ENCODE measurements at places on chromosomes 4 and X.

DNA sequence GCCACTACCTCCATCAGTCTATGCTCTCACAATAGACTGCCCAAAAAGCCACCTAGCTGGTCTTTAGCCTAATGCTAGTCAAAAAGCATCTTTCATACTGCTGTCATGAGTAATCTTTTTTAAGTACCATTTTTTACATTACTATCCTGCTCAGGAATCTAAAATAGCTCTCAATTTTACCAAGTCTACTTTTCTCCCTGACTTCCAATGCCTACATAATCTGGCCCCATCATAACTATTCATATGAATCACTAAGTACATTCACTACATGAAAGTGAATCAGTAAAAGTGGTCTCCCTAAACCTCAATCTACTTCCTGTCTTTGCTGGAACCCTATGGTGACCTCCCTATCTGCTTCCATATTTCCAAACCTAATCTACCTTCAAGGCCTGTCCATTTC is 105.9 kb downstream of the THOC2 start:
- DNase-seq = no peak

DNA sequence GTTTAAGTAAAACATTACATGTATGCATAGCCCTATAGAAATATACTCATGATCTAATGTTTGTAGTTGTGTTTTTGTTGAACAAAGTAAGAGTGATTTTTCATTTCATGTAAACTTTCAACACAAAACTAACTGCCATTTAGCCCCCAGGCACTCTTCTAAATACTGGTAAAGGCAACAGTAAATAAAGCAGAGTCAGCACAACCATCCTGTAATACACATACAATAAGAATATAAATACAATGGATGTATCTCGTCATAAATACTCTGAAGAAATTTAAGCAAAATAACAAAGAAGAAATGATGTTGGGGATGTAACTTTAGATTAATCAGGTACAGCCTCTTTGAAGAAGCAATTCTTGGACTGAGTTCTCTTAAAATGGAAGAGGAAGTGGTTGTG is 821.2 kb downstream of the ARAP2 start:
- no peak for DNase-seq

DNA sequence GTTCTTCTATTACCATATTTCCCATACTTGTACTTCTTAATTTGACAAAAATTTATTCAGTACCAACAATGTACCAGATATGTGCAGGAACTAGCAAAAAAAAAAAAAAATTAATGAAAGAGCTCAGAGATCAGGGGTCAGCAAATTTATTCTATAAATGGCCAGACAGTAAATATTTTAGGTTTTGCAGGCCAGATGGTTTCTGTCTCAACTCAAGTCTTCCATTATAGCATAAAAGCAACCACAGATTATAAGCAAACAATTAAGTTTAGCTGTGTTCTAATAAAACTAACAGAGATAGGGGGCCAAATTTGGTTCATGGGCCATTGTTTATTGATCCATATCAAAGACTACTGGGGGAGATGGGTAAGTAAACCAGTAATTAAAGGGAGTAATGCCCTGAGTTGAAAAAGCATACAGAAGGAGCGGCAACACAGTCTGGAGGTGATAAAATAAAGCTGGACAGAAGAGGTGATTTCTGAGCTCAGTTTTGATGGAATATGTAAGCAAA is 19.3 kb downstream of the NEK1 start:
- DNase-seq = no peak

- DNase-seq = no peak
These were observed 30.7 kb downstream of the SHISA3 start for GRCh38 chr4:42428036-42428435.

DNA sequence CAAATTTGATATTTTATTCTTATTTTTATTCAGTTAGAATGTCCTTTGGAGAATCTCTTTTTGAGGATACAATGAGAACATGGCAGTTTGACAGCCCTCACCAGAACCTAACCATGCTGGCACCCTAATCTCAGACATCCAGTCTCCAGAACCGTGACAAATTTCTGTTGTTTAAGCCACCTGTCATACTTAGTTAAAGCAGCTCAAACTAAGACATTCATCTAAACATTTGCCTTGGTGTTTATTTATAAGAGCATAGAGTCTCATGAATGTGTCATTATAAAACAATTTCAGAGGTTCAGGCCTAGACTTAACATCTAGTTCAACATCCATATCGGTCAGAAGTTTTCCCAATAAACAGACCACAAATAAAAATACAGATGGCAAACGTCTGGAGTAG is 125.1 kb upstream of the FUNDC1 start:
- DNase-seq = no peak
